Hematopoietic multipotent progenitor cell treated with erythropoietin and hydrocortisone succinate and interleukin-3 and kit ligand, for 17 days (in vitro differentiated cells): ENCODE measurements at places on chromosomes 6 and 20.

DNA sequence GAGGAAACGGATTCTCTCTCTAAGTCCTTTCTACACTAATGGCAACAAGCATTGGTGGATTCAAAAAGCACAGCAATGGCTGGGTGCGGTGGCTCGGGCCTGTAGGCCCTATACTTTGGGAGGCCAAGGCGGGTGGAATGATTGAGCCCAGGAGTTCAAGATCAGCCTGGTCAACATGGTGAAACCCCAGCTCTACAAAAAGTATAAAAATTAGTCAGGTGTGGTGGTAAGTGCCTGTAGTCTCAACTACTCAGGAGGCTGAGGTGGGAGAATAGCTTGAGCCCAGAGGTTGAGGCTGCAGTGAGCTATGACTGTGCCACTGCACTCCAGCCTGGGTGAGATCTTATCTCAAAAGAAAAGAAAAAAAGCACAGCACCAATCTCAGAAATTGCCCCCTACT, 19.3 kb downstream of the PAQR8 start:
- no peak for DNase-seq

- DNase-seq = no peak
Observed at GRCh38 chr20:13229538-13229937, 8.5 kb downstream of the ISM1 start.

GRCh38 chr6:36997811-36998722, 7.4 kb upstream of the FGD2 start:
- no peak for DNase-seq

GRCh38 chr6:72464791-72465691, 156.8 kb upstream of the KCNQ5 start:
- DNase-seq = no peak

- DNase-seq = no peak
Observed at GRCh38 chr6:13375360-13375878, 47.1 kb upstream of the TBC1D7 start.

- no peak for DNase-seq
Observed at GRCh38 chr6:169293196-169293595, 39.5 kb upstream of the THBS2 start.

GRCh38 chr20:32607727-32608663, 22.9 kb upstream of the NOL4L start:
- no peak for DNase-seq

- DNase-seq = no peak
Observed at GRCh38 chr20:60667641-60668040, 584.4 kb upstream of the CDH4 start.

DNA sequence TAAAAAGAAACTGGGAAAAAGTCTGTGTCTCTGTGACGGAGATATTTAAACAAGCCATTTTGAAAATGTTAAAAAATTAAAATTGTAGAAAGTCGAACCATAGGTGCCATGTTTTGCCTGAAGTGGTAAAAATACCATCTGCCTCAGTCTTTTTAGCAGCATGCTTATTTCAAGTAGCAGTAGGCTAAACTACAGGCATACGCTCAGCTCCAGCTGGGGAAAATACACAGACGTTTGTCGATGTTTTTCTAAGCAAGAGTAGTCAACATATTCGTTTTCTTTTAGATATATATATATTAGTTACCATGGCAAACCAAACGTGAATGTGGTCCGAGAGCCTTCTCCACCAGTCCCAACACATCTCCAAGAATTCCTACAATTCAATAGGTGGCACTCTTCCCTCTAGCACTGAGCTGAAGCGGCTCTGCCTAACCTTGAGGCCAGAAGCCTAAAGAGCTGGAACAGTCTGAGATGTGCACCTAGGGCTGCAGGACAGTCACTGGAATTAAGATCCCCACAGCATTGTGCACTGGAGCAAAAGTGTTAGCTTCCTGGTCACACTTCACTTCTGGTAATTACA, 70.2 kb upstream of the BEND3 start:
- DNase-seq = no peak

- DNase-seq = no peak
Observed at GRCh38 chr20:58008413-58008812, 220.0 kb downstream of the ANKRD60 start.

- no peak for DNase-seq
Observed at GRCh38 chr6:13679996-13680395, 31.6 kb downstream of the RANBP9 start.

GRCh38 chr6:121885399-121886152, 450.1 kb downstream of the GJA1 start:
- no peak for DNase-seq

GRCh38 chr6:166636191-166636933, 9.3 kb upstream of the RPS6KA2 start:
- no peak for DNase-seq

GRCh38 chr20:36447101-36447500, 94.2 kb upstream of the MYL9 start:
- DNase-seq = no peak

DNA sequence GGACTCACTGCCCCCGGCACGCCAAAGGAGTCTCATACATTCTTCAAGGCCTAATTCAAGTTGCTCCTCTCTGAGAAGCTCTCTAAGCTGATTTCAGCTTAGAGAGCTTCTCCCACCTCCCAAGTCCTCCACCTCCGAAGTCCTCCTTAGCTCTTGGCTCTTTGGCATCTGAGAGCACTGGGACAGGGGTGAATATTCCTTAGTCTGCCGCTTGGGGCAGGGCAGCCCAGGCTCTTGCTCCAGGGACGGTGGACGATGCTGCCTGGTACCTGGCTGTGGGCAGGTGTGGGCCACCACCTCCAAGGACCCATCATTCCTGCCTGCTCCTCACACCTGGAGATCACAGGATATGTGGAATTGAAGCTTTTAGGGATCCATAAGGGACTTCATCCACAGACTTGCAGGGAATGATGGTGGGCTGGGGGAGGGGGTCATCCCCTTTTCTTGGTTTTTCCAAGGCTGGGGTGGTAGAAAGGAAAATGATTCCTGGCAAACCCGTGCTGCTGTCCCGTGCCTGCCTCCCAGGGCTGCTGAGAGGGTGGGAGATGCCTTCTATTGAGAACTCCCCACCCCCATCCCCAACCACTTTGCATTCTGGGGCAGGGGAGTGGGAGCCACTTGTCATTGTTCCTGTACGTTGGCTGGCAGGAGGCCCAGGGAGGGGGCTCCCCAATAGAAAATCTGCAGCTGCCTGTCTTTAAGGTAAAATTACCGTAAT, 57.4 kb downstream of the ARHGAP40 start:
- DNase-seq = peak; percentile 53

- DNase-seq = no peak
Observed at GRCh38 chr20:54134445-54135220, 39.2 kb downstream of the CYP24A1 start.

- DNase-seq = no peak
Observed at GRCh38 chr6:135830452-135830881, 21.0 kb upstream of the PDE7B start.

DNA sequence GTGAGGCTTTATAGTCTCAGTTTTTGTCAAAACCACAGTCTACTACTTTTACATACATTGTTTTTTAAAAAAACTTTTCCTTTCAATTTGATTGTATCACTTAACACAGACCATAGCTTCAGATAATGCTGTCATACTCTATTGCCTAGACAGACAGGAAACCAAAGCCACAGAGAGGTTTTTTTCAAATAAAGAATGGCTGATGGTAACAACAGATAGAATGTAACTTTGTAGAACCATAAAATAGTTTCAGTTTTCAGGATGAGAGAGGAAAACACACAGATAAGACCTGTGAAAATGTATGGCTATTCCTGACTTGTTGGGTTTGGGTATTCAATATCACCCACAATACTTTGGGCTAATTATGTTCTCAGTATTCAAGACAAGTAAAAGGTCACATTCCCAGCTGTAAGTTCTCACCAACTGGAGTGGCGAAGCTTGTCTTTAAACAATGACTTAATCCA, 94.0 kb downstream of the ADGRG6 start:
- DNase-seq = no peak

DNA sequence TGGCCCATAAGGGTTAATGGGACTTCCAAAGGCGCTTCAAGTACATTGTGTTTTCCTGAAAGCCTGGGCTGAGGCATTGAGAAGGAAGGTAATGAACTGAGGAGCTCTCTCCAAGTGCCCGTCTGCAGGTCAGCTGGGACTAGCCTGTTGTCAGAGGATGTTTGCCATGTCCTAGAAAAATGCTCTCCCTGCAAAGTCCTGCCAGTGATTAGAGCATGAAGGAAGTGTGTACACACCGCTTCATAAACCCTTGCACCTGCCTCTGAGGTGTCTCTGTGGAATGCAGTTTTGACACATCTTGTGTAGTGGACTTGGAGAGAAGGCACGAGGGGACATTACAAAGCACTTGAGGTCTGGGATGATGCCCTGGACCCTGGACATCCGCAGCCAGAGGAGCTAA, 506.7 kb downstream of the KIF16B start:
- no peak for DNase-seq

DNA sequence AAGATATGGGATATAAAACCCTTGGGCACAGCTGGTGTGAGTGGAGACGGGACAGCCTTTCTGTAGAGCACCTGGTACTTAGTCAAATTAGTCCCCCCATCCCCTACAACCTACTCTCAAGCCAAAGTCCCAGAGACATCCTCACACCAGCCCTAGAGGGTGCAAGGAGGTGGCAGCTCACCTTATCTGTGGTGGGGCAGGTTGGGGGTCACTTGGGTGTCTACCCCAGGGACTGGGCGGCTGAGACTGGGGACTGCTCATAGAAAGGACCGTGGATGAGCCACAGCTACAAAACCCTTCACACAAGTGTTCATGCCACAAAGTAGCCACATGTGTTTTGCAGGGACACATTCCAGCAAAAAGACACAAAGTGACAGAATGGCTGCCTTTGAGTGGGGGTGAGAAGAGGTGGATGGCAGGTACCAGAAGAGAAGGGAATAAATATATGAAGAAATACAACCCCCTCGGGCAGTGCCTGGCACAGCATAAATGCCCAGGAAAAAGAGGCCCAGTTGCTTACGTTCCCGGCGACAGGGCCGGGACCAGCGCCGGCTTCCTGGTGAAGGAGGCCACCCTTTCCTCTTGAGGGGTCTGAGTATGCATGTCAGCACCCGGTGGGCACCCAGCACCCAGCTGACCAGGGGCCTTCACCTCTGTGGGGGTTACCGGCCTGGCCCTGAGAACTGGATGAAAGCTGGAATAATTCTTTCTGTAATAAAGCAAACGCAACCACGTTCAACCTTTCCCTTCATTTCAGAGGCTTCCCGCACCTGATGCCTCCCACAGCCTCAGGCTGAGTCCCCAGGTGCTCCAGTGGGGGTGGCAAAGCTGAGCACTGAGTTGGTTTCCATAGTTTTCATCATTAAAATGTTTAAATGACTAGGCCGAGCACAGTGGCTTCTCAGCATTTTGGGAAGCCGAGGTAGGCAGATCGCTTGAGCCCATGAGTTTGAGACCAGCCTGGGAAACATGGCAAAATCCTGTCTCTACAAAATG, 14.4 kb upstream of the CEBPB start:
- DNase-seq = no peak

DNA sequence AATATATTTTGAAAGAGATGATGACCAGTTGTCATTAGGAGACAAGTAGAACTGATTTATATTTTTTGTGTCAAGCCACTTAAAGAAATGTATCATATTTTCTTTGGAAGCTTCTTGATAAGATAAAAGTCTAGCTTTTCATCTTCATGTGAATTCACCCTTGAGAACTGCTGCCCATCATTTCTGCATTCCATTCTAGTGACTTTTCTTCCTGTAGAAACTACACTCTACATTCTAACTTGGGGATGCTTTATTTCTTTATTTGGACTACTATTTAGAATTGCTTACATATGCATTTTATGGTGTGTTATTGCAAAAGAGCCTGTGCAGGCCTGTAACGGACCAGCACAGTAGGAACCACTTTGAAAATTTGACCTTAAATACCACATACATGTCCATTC, 335.0 kb upstream of the KCNQ5 start:
- DNase-seq = no peak

GRCh38 chr6:154017786-154018185, 21.3 kb upstream of the OPRM1 start:
- DNase-seq = no peak

DNA sequence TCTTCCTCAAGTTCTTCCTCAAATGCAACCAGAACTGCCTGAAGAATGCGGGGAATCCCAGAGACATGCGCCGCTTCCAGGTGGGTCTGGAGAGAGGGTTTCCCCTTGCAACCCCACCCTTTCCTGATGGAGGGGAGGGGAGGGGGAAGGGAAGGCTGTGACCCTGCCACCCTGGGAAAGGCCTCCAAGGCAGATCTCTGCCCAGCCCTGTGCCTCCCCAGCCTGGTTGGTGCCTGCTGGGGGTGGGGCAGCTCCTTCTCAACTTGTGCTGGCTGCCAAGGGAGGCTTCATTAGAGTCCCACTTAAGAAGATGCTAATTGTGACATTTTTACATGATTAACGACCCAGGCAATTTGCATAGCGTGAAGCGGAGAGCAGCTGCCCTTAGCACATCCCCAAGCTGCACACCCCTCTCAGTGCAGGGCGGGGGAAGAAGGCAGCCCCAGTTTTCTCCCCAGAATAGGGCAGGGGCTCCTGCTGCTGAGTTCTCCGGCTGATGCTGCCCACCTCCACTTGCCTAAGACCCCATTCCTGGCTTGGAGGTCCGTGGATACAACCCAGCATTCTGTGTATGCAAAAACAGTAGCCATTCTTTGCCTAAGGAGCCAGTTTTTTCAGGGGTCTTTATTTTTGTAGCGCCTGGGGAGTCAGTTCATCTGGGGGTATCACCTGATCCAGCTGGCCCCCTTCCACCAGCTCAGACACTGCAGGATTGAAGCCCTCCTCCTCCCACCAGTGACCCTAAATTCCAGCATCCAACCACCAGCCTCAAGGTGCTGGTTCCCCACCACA, 51.7 kb downstream of the CPXM1 start:
- no peak for DNase-seq

DNA sequence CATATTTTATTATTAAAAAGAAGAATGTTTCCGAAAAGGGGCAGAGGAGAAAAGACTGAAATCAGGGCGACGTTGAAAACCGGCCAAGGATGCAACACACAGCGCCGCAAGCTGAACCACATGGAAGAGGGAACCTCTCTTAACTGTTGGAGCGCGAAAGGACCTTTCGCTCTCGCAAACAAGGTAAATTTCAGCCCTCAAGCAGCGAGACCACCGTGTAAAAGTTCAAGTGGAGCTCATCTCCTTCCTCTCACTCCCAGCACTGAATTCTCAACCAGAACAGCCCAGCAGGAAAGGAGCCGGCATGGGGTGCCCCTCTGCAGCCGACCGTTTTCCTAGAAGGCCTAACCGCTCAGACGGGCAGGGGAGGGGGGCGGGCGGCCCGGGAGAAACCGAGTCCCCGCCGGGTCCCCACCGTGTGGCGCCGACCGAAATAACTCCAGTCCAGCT, 621 bp downstream of the GPR63 start:
- DNase-seq = no peak

GRCh38 chr6:21827425-21828202, 234.1 kb downstream of the SOX4 start:
- no peak for DNase-seq

DNA sequence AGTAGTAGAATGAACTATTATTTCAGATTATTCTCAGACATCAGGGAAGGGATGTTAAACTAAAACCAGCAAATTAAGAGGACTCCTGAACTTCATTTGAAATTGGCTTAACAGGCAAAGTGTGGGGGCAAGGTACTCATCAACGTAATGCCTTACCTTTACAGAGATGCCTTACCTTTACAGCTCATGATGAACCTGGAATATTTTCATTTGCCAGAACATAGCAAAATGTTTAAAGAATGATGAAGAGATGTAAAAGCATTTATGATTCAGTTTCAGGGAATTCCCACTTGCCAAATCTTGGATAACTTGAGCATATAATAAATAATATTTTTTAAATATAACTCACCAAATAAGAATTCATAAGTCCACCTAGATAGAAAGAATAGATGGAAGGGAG, 207.5 kb downstream of the TINAG start:
- no peak for DNase-seq
